ENCODE measurements at places on chromosomes 7 and 10.

- DNase-seq, result no peak
Observed at GRCh38 chr7:28369523-28369922, 42.8 kb upstream of the CREB5 start.

DNA sequence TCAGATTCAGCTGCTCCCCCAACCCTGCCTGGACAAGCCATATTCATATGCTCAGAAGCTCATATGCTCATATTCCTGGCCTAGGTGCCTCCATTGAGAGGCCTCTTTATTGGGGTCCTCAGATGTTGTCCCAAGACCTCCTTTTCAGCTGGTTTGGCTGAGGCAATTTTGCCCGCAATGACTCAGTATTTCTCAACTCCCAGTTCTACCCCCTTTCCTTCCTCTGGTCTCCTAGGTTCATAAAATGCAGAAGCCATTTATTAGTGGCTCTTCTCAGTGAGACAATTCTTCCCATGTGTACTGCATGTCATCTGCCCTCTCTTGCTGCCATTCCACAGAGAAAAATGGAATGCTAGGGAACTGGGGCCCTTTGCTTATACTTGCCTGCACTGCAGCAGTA is 110.7 kb downstream of the INHBA start:
- DNase-seq, result no peak

DNA sequence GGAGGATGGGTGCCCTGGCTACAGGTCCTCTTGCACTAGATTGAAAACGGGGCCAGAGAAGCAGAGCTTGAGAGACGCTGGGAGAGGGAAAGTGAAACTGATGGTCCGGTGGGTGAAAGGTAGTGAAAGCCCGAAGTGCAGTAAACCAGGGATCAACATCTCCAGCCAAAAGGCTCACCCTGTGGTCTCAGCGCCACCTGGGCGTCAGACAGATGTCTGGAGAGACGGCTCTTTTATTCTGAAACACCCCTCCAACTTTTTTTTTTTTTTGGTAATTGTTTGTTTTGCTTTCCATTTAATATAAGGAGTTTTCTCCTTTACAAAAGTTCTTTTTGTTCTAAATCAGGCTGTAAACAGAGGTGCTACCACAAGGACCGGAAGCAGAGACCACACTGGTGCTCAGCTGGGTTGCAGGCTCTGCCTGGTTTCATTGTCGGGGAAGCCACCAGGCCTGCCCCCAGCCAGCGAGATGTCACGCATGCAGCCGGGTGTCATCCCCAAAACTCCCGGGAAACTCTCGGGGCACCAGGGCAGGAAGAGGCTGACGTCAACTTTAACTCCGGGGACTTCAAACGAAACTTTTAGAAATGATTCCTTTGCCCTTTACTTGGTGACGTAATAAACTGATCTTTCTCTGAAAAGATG is 11.2 kb downstream of the IL2RA start:
- DNase-seq, result peak; percentile 71

GRCh38 chr7:33707427-33707826 is 197.9 kb upstream of the BMPER start:
- DNase-seq, result no peak

GRCh38 chr10:113917636-113918035 is 63.2 kb downstream of the NHLRC2 start:
- DNase-seq, result no peak

DNA sequence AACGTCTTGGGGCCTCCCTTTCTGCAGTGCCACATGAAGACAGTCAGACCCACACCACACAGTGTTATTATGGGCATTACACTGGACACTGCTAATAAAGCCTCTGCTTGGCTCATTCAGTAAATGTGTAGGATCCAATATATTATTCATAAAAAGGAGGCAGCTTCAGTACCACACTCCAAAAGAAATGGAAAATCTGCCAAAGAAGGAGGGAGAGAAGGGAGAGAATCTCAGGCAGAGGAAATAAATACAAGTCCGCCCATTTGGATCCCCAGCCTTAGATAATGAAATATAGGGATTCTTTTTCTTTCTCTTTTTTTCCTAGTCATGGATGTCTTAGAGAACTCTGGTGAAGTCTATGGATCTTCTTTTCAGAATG is 162.2 kb downstream of the ELMO1 start:
- no peak for DNase-seq

DNA sequence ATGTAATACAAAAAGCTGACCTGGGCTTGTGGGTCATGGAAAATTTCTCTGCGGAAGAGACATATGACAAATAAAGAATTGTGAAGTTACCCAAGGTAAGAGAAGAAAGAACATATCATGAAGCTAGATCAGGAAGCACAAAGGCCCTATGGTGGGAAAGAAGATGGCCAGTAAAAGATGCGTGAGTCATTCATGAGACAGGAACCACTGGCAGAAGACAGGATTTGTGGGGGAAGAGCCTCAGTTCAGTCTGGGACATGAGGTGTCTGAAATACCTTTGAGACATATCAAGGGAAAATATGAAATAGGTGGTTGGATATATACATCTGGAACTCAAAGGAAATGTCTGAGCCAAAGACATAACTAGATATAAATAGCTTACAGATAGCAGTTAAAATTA is 27.7 kb upstream of the AMPH start:
- no peak for DNase-seq

DNA sequence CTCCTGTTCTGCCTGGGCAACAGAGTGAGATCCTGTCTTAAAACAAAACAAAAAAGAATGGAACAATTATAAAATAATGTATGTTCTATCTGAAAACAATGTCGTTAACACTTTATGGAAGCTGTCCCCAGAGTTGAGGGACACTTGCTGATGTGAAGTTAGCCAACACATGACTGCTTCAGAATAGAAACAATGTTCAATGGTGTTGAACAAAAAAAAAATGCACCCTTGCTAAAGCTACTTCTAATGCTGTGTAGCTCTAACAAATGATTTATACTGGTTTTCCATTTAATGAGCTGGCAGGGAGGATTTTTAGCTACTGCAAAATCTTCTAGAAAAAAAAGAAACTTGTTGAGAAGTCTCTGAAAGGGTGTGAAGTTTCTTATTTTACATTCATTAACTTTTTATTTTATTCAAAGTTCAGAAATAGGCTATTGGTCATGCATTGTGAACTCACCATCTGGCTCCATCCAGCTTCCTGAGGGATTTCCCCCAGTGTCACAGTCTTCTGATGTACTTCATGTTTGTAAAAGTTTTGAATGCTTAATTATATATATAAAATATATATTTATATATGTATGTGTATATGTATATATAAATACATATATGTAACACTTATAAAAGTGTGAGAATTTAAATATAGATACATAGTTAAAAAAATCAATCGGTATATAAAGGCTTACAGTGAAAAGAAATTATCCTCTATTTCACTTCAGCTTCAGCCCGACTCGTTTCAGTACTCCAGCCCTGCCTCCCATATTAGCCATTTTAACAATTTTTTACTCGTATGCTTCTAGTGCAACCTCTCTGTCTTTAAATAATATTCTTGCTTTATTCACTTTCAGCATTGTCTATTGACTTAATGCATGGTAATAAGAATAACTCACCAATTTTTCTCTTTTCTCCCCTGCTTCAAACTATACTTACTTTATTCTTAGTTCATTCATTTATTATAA is 35.0 kb downstream of the HDAC9 start:
- DNase-seq, result no peak

GRCh38 chr10:114544045-114544659 is 113.9 kb downstream of the ABLIM1 start:
- DNase-seq, result peak; percentile 51

Data from stimulated activated CD8-positive, alpha-beta memory T cell treated with anti-CD3 and anti-CD28 coated beads, Interleukin-12 subunit alpha, Interleukin-12 subunit beta, amount 100 ng/mL, for 1 hour (primary cell).